COR-L47 (cell line): ENCODE measurements at places on chromosomes 2 and 18.

- DNase-seq: no peak
Observed at GRCh38 chr2:98299211-98299905, 46.9 kb upstream of the CNGA3 start.

DNA sequence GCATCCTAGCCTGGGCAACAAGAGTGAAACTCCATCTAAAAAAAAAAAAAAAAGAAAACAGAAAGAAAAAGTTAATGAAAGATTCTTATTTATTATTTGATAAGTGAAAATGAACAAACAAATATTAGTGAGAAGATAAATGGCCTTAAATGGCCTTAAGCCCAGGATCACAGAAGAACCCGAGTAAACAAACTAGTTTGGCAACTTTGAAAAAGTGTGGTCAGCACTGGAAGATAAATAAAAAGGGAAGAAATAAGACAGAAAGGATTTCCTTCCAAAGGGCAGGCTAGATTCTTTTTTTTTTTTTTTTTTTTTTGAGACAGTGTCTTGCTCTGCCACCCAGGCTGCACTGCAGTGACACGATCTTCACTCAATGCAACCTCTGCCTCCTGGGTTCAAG is 692.4 kb downstream of the CPS1 start:
- DNase-seq: no peak

GRCh38 chr2:129778584-129778877 is 200.9 kb upstream of the RAB6C start:
- DNase-seq: no peak

GRCh38 chr2:17309741-17310339 is 208.4 kb downstream of the RAD51AP2 start:
- peak; percentile 74 for DNase-seq

GRCh38 chr18:42394238-42394637 is 439.2 kb downstream of the PIK3C3 start:
- no peak for DNase-seq

GRCh38 chr2:202344178-202344577 is 31.9 kb upstream of the BMPR2 start:
- no peak for DNase-seq

GRCh38 chr2:46518861-46519260 is 39.5 kb downstream of the TMEM247 start:
- no peak for DNase-seq

DNA sequence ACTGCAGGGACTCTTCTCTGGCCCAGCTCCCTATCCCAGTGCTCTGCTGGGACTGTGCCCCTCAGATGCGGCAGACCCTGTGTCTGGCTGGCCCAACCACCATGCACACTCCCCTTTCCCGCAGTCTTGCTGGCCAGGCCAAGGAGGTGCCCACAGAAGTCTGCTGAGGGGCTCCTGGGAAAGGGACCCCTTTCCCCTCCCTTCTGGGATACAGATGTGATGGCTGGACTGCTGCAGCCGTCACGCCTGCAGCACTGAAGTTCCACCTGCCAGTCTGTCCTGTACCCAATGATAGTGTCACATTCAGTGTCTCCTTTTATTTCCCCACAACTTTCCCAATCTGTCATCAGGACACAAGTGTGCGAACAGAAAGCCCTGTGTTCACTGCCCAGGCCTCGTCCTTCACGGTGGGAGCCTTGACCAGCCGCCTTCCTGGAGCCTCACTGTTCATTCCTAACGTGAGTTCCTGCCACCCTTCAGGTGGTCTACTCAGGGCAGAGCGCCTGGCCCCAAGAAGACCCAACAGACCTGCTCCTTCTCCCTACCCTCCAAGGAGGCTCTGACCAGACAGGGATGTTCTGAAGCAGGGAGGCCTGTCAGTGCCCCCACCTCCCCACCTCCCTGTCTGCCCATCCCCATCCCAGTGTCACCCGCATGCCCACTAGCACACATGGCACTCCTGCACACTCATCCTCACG is 47.1 kb downstream of the ANKMY1 start:
- DNase-seq: no peak

- DNase-seq: no peak
Observed at GRCh38 chr2:29962922-29963321, 41.5 kb upstream of the ALK start.

- peak; percentile 61 for DNase-seq
Observed at GRCh38 chr2:4246364-4247131, 543.2 kb downstream of the DCDC2C start.

- DNase-seq: no peak
Observed at GRCh38 chr2:219109471-219109870, 48.8 kb upstream of the IHH start.

DNA sequence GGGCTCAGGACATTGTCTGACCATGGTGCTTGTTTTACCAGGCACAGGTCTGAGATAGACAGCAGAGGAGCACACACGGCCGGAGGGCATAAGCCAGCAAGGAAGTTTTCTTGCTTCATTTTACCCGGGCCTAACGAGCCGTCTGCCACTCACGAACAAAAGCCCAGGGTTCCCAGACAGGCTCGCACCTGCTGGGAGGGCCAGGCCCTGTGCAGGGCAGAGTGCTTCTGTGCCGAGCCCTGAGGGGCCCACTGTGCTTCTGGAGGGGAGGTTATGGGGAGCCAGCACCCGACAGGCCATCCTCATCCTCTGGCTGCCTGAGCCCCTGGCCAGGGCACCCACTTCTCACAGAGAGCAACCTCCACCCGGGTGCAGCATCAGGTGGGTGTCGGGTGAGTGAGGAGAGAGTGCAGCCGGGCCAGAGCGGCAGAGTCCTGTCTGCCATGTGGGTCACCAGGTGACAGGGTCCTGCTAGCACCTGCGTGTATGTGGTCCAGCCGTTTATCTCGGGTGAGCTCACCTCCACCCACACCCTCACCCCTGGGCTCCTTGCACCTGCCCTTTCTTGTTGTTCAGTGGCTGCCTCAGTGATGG is 297.9 kb downstream of the NDUFA10 start:
- no peak for DNase-seq

DNA sequence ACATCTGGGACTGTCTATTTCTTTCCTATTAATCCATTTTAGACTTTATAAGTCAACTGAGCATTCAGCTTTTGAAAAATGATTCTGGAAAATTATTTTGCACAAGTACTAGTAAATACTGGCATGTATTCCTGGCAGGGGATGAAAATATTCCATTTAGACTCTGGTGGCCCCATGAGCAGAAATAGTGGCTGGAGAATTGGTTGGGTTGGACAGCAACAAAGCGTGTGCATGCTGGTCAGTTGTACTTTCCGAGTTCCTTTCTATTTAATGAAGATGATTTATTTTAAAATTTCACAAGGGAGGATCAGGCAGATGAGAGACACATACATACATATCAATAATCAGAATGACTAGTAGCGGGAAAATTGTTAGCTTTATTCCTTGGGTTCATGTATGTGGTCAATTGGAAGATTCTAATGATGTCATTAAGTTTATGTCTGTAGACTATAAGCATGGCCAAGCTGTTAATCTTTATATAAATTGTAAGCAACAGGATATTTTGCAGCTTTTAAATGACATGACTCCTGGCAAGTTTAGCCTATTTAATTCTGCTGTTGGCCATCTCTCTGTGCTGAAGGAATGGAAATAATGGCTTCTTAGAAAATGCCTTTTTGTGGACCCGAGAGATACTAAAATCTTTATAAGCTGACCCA is 541.6 kb downstream of the SLC4A3 start:
- no peak for DNase-seq

GRCh38 chr2:14189929-14190328 is 442.6 kb upstream of the LRATD1 start:
- DNase-seq: no peak

DNA sequence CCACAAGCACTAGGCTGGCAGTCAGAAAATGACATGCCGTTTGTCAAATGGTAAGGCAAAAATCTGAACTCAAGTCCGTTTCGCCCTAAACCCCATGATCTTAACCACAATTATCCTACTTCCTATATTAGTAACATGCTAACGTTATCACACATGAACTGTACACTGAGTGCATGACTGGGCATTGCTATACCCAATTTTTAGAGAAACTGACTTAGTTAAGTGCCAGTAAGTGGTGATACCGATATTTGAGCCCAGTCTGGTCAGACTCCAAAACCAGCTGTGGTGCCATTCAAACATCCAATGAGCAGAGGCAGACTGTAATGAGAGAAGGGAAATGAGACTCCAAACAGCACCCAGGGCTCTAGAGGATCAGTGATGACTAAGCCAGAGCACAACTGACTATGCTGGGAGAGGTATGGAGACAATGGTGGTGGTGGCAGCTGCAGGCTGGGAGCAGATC is 311.7 kb upstream of the PKDCC start:
- DNase-seq: no peak

DNA sequence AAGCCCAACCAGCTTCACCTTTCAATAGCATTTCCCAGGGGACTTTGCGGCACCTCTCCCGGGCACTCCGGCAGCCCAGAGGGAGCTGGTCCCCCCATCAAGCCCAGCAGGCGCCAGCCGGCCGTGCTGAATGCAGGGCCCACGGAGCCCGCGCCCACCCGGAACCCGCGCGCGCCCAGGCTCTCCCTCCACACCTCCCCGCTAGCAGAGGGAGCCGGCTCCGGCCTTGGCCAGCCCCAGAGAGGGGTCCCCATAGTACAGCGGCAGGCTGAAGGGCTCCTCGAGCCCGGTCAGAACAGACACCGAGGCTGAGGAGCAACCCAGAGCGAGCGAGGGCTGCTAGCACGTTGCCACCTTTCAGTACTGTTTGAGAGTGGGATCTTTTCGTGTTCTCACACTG is 300.8 kb downstream of the DSEL start:
- no peak for DNase-seq

- no peak for DNase-seq
Observed at GRCh38 chr2:8438476-8438875, 243.4 kb upstream of the ID2 start.

DNA sequence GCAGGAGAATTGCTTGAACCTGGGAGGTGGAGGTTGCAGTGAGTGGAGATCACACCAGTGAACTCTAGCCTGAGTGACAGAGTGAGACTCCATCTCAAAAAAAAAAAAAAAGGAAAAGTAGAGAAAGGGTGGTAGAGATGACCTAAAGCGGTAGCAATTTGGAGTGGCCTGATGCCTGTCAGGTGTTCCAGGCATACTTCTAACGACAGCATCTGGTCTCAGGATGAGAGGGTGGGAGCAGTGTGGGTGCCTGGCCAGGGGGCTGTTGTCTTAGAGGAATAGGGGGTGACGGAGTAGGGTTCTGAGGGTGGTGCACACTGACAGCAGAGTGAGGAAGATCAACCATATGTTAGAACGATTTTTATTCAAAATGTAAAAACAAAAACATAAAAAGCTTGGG is 21.8 kb downstream of the ZNF236 start:
- no peak for DNase-seq

GRCh38 chr2:10256031-10256514 is 46.6 kb upstream of the HPCAL1 start:
- DNase-seq: no peak

DNA sequence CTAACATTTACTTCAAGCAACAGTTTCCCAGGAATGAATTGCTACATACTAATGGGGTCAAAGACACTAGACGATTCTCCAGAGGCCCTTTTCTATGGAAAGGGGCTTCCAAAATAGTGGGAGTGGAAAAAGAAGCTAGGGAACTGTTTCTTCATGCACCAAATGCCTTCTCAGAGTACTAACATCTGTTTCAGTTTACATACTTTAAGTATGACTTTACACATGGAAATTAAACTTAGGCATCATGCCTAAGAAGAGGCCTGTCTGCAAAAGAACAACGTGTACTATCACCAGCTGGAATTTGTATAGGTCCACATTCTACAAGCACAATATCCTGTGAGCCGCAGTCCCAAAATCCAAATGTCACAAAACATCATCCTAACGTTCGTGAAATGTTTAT is 29.4 kb upstream of the WDR75 start:
- no peak for DNase-seq

GRCh38 chr2:15588329-15588919 is 3.2 kb upstream of the DDX1 start:
- peak; percentile 78 for DNase-seq

DNA sequence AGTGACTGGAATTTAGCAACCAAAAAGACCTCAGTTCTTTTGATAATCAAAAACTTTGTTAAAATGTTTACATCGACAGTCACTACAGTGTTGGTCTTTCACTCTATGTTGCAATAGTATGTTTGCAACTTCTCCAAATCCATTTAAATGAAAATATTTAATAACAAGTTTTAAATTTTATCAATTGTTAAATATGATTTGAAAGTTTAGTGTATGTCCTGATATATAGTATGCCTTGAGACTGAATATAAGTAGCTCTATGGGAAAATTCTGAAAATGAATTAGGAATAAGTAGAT is 109.9 kb downstream of the ANKRD44 start:
- DNase-seq: no peak

DNA sequence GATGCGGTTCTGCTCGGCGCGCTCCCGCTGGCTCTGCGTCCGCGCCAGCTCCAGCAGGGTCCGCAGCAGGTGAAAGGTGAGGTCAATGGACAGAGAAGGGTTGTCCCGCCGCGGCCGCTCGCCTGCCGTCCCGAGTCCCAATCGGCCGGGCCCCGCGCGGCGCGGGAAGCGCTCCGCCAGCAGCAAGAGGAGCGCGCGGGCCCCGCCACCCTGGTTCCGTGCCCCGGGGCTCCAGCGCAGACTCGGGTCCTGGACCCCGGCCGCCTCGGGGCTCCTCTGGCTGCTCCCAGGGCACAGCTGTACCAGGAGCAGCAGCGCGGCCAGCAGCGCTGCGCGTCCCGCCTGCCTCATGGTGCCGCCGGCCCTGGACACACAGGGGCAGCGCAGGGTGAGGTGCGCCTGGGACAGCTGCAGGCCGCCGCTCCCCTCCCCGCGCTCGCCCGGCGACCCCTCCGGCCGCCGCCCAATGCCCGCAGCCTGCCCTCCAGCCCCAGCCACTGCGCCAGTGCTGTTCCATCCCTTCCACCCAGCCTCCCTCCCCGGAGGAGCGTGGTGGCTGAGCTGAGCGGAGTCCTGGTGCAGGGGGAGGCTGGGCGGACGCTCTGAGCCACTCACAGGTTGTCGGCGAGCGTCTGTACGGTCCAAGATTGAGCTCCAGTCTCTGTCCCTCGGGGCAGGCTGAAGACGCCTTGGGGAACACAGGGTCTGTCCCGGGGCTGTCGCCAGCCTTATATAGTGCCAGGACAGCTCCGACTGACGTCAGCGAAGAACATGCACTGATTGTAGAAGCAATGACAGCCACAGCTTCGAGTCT is 493 bp downstream of the UCN start:
- DNase-seq: no peak

- DNase-seq: no peak
Observed at GRCh38 chr2:43142921-43143438, 83.4 kb downstream of the ZFP36L2 start.

GRCh38 chr2:4931721-4932365 is 760.3 kb upstream of the SOX11 start:
- no peak for DNase-seq

DNA sequence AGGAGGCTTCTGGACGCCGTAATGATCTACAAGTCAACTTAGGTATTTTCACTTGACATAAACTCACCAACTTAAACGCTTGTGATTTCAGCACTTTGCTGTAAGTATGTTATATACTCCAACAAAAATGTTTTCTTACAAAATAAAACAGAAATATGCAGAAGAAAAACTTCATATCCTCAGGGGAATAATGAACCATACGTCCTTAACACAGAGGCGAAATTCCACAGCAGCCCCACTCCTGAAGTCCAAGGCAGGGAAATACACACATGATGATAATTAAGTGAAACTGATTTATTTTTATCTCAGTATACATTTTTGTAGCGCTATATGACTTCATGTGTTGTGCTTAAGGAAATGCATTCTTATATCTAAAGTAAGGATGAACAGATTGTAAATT is 335.4 kb upstream of the VWC2L start:
- no peak for DNase-seq
